Left forelimb (tissue), 1 donor: ENCODE measurements at places on chromosomes 13 and 19.

GRCh38 chr13:93217721-93218261, 8.8 kb upstream of the GPC6 start:
- no peak for DNase-seq

- DNase-seq, result no peak
These were observed 75.4 kb upstream of the TNFSF11 start for GRCh38 chr13:42498521-42498920.

- DNase-seq, result no peak
These were observed 13.5 kb downstream of the ZFR2 start for GRCh38 chr19:3855320-3855719.

DNA sequence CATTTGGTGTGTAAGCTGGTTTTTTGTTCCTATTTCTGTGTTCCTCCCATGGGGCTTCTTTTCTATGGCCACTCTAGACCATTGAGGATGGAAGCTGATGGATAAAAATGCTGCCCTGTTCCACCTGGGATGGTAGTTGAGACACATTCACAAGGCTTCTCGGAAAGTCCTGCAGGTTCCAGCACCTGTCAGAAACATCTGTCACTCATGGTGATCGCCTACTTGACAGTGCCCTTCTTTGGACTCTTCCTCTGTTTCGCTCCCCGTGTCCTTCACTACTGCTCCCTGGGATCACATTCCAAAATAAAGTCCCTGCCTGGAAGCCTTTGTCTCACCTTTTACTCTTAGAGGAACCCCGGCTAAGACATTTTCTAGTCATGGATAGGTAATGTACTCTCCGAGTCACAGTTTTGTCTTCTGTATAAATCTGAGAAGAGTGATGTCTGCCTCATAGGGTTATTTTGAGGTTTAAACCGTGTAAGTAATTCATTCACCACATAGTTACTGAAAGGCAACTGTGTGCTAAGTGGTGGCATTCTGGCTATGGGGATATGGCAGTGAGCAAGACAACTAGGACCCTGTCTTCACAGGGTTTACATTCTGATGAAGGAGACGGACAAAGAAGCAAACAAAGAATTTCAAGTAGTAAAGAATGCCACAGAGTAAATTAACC, 21.0 kb downstream of the UBAC2 start:
- no peak for DNase-seq

DNA sequence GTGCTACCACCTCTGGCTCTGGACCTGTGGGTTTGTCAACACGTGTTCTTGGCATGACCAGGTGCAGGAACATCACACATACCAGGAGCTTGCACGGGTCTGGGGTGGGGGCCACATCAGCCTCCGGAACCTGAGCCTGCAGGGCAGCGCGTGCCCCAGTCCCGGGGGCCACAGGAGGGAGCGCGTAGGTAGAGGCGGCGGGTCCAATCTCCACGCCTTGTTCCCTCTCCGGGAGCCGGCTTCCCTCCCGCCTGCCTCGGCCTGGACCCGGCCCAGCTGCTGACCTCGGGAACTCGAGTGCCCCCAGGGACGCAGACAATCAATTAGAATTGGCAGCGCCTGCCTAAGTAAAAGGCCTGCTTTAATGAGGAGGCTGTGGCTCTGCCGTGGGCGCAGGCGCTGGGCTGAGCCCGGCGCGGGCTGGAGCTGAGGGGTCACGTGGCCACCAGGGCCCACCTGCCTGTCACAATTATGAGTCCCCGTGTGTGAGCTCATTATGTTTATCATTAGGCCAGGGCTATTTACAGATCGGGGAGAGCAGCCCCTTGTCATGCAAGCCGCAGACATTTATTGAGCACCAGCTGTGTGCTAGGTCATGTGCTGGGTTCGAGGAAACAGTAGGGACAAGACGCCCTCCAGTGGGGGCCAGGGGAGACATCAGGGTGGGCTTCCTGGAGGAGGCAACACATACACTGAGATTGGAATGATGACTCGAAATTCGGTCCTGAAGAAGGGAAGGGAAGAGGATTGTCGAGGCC, 32.2 kb upstream of the TNFAIP8L1 start:
- peak; percentile 81 for DNase-seq

- DNase-seq, result peak; percentile 20
These were observed 41.0 kb downstream of the RFX2 start for GRCh38 chr19:6069268-6069791.

DNA sequence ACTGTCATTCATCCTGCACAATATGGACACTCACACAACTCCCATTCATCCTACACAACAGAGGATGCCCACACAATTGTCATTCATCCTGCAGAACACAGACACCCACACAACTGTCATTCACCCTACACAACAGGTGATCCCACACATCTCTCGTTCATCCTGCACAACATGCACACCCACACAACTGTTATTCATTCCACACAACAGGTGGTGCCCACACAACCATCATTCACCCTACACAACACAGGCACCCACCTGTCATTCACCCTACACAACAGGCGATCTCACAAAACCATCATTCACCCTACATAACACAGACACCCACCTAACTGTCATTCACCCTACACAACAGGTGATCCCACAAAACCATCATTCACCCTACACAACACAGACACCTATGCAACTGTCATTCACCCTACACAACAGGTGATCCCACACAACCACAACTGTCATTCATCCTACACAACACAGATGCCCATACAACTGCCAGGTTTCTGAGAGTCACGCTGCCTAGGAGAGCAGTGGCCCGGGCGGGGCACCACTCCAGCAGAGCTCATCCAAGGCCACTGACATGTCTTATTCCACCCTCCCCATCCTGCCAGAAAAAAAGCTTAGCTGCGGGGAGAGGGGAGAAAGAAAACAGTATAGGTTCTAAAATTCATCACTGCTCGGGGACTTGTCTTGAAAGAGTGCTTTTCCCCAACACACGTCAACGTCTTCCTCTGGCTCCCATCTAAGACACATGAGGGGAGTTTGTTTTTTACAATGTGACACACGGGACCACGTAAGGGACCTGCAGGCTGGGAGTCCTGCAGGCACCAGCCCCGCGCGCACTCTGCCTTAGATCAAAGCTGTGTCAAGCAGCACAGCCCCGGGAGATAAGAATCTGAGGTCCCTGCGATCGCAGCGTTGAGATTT, 44.0 kb downstream of the KLF2 start:
- no peak for DNase-seq

DNA sequence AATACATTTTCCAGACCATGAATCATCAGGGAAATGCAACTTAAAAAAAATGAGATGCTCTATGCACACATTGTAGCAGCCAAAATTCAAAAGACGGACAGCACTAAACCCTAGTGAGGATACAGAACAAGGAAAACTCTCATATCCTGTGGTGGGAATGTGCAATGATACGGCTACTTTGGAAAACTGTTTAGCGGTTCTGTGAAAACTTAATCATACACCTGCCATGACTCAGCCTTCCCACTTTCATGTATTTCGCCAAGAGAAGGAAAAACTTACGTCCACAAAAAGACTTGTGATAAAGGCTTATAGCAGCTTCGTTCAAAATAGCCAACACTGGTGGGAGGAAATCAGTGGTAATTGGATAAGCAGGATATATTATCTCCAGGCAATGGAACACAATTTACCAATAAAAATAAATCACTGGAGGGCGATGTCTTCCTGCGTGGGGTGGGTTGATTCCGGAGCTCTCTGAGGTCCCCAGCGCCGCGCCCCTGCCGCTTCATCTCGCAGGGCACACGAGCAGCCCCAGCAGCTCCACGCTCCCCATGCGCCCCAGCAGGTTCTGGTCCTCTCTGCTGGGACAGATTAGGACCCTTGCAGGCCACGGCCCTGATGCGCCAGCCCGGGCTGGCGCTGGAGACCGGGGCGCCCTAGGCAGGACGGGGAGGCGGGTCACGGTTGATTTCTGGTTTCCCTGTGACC, 97.2 kb upstream of the ARHGEF7 start:
- no peak for DNase-seq

- DNase-seq, result no peak
These were observed at the start of gene CEACAM4 for GRCh38 chr19:41626877-41627276. TSS of gene CEACAM4 (minus strand) at chr19:41627074. CDS start at chr19:41626963, 111 bp downstream.

GRCh38 chr19:49592486-49593232, 1.7 kb downstream of the PRR12 start:
- no peak for DNase-seq

GRCh38 chr13:58994777-58995176, 1169.0 kb downstream of the DIAPH3 start:
- DNase-seq, result no peak

DNA sequence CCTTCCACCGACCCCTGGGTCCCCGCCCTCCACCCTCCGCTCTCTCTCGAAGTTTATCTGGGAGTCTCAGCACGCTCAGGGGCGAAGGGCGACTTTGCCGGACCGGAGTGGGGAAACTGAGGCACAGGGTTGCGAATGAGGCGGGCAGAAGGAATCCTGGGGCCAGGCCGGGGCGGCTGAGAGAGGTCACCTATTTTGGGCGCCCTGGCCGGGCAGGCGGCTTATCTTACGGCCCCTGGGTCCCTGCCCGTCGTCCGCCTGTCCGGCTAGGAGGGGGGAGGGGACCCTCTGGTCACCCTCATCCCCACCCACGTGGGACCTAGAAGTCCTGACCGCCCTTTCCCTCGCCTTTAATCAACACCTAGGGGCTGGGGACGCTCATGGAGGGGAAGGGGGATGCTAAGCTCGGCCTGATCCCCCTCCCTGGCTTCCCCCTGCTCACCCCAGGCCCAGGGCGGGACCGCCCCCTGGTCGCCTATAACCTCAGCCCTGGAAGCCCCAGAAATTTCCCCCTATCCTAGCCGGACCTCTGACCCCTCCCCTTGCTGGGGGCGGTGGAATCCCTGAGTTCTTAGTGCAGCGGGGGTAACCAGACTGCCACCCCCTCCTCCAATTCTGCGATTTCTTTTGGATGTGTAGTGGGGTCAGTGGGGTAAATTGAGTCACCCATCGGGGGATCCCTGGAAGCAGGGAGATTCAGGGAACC, 556 bp downstream of the TRIP10 start:
- no peak for DNase-seq

GRCh38 chr13:20702915-20703779, at the start of gene IL17D:
TSS of gene IL17D (plus strand) at chr13:20703699. CDS start at chr13:20704002, 303 bp downstream.
- no peak for DNase-seq

DNA sequence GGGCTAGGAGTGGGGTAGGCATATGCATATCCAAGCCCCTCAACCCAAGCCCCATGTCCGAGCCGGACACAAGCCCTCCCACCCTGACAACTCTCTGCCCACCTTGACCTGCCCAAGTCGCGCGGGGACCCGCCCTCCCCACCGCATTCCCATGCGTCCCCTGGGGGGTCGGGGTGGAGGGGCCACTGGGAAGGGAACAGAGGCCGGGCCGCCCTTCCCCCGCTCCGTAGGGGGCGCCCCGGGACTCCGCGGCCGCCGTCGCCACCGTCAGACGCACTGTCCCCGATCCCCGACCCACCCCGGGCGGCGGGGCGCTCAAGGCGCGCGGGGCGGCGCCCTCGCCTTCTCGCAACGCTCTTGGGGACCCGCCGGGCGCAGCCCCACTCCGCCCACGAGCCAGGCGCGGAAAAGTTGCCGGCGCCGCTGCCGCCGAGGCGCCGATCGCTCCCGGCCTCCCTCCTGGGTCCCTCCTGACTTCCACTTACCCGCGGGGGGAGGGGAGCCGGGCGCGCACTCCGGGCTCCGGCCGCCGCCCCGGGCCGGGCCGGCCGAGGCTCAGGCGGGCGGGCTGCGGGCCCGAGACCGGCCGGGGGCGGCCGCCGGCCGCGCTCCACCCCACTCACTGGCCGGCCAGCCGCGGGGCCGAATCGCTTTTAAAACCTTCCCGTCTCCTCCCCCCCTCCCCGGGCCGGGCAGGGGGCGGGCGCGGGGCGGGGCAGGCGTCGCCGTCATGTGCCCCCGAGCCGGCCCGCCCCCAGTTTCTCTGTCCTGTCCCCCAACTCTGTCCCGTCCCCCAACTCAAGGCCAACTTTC, 34.4 kb upstream of the NANOS3 start:
- peak; percentile 93 for DNase-seq

- peak; percentile 84 for DNase-seq
These were observed 53.6 kb upstream of the LDLR start for GRCh38 chr19:11035441-11036377.

DNA sequence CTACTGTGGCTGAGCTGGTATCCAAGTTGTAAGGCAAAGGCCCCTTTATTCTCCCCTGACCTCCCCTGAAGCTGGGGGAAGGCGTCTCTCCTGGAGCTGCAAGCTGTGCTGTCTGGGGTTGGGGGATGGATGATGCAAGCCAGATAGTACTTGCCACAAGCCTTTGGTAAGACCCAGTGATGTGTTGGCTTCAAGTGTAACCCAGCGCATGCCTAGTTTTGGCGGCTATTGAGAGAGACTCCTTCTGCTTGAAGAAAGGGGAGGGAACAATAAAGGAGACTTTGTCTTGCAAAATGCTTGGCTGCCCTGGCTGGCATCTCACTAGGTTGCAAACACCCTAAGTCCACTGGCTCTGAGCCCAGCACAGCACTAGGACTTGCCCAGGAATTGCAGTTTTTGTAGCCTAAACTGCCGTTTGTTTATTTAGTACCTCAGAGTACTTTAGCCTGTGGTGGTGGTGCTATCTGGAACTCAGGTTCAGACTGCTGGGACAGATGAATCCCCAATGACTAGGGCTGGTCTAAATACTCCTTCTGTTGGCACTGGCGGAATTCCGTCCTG, 108.2 kb downstream of the TNFSF13B start:
- DNase-seq, result no peak

DNA sequence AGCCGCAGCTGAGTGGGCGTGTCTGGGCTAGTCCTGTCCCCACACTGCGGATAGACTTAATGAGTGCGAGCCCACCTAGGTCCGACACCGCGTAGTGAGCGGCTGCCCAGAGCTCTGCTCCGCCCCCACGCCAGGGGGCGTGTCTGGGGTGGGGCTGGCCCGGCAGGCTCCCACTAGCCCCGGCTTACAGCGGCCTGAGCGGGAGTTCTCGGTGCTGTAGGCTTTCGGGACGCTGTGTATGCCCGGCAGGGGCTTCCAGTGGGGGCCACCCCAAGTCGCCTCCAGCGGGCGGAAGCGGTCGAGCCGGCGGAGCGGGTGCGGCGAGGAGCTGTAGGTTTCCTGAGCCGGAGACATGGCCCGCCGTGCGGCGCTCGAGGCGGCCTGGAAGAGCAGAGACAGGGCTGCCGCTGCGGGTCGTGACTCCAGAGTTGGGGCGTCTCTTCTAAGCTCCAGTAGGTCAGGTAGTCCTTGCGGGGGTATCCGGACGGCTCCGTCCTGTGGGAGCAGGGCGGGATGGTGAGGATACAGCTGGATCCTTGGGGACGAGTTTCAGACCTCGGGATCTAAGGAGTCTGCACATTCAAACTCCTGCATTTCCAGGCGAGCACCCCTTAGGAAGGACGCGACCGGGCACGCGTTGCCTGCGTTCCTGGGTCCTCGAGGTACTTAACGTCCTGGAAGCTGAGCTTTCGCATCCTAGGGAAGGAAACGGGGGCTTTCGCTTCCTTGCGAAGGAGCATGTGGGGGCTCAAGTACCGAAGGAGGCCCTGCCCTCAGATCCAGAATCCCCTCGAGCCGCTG, 1.2 kb downstream of the CGB7 start:
- no peak for DNase-seq

GRCh38 chr13:46866150-46866549, 30.7 kb downstream of the HTR2A start:
- no peak for DNase-seq

GRCh38 chr19:32219881-32220472, 125.4 kb upstream of the ZNF507 start:
- no peak for DNase-seq
